ENCODE measurements at places on chromosomes 16 and 17.
A peak's percentile ranks its signal among the peaks of the same experiment; 100 is the strongest.

GRCh38 chr16:22192261-22193062 lies 13.6 kb upstream of the EEF2K start:
- DNase-seq, result peak; percentile 66

- peak; percentile 65 for DNase-seq
These were observed 34.7 kb downstream of the SBK1 start for GRCh38 chr16:28326881-28327610.

DNA sequence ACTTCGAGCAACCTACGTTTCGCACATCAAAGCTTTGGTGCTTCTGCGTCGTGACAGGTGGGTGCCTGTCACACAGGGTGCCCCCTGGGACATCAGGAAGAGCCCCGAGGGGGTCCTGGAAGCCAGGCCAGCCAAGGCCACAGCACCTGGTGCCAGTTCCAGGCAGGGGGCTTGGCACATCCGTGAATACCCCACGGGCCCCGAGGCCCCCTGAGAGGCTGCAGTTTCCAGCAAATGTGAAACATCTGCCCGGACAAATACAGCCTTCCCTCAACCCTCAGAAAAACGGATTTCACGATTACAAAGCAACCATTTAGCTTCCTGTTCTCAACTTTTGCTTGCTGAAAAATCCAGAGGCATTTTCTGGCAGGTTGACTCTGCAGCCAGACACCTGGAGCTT lies 109.3 kb upstream of the METRNL start:
- DNase-seq, result no peak

DNA sequence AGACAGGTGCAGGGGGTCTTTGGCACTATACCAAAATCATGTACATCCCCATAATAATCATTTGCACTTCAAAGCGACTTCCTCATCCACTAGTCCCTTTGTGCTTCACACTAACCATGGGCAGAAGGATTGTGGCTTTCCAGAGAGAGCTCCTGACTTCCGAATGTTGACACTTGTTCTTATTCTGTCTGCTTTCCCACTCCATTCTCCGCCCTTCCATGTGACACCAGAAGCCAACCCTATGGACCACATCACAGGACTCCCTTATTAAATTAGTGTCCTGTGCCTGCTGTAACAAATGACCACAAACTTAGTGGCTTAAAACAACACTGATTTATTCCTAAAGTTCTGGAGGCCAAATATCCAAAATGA lies 91.6 kb downstream of the CMC2 start:
- no peak for DNase-seq

DNA sequence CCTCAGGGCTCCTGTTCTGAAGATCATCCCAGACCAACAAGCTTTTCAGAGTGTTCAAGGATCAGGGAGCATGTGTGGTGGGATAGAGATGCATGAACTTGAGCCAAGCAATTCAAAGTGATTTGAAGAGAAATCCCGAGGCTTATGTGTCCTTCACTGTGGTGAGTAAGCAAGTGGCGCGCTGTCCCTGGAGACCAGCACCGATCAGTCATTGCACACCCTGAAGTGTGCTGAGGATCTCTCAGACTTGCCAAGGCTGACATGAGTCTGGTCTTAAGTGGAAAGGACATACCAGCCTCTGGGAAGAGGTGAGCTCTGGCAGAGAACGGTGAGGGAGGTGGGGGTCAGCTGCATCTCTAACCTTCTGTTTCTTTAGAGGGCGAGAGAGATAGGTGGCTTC lies 43.8 kb upstream of the CDH13 start:
- DNase-seq, result no peak

GRCh38 chr17:2926019-2926650 lies 129.9 kb downstream of the RAP1GAP2 start:
- DNase-seq, result no peak

DNA sequence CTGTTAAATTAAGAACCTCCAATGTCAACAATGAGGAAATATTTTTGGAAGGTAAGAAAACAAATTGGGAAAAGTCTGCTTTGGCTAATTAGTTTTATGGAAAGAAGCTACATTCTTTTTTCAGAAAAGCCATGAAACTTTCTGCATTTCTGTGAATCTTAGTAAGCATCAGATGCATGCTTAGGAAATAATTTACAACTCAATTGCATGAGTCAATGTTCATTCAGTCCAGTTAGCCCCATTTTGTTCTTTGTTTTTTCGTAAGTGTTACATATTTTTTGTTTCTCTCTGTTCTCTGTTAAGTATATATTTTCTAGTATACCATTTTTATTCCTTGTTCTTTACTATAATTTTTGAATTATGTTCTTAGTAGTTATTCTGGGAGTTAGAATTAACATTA lies 195.2 kb upstream of the KIF2B start:
- DNase-seq, result no peak

- no peak for DNase-seq
These were observed 63.3 kb downstream of the TUBD1 start for GRCh38 chr17:59829217-59830006.

DNA sequence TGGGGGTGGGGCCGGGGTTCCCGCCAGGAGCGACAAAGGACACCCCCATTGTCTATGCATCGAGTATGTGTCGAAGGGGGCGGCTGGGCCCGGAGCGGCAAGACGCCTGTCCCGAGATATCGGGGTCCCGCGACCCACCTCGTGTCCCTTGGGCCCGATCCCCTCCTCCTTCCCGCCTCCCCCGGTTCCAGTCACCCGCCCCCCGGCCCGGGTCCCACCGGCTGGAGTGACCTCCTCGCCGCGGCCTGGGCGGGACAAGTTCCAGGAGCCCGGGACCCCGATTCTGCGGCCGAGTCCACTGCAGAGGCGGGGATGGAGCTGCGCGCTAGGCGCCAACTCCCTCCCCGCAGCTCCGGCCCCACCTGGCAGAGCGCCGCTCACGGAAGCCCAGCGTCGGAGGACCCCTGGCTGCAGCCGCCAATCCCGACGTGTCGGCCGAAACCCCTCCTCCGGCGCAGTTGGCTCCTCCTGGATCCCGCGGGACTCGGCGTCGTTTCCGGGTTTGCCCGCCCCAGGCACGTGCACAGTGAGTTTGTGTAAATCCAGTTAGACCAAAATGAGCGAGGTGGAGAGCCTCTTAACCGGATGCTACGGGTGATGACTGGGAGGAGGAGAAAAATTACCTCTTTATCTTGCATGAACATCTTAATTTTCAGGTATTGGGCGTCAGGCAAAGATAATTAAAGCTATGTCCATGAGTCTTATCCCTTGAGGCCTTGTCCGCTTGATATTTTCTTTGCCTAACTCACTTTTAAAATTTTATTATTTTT lies at the start of gene NMRAL1:
Gene NMRAL1 (minus strand): TSS at position 434 of the 770 bp plus-strand sequence. CDS start 493 bp downstream, outside the sequence.
- DNase-seq, result peak; percentile 75

DNA sequence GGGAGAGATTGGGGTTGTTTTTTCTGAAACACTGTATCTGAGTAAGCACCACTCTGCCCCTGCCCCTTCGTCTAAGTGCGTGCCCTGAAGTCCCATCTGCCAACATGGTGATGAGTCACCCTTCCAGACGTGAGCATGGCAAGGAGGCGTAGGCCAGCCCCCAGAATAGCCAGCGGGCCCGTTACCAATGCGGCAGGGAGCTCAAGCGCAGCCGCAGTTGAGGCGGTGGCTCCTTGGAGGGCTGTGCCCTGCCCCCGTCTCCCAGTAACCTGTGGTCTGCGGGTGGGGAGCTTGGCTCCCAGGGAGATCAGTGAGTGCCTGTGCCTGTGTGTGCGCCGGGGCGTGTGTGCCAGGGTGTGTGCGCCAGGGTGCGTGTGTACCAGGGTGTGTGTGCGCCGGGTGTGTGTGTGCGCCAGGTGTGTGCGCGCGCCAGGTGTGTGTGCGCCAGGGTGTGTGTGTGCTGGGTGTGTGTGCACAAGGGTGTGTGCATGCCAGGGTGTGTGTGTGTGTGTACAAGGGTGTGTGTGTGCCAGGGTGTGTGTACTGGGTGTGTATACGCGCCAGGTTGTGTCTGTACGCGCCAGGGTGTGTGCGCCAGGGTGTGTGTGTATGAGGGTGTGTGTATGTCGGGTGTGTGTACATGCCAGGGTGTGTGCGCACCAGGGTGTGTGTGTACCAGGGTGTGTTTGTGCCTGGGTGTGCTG lies 98.6 kb upstream of the CHMP6 start:
- DNase-seq, result no peak

DNA sequence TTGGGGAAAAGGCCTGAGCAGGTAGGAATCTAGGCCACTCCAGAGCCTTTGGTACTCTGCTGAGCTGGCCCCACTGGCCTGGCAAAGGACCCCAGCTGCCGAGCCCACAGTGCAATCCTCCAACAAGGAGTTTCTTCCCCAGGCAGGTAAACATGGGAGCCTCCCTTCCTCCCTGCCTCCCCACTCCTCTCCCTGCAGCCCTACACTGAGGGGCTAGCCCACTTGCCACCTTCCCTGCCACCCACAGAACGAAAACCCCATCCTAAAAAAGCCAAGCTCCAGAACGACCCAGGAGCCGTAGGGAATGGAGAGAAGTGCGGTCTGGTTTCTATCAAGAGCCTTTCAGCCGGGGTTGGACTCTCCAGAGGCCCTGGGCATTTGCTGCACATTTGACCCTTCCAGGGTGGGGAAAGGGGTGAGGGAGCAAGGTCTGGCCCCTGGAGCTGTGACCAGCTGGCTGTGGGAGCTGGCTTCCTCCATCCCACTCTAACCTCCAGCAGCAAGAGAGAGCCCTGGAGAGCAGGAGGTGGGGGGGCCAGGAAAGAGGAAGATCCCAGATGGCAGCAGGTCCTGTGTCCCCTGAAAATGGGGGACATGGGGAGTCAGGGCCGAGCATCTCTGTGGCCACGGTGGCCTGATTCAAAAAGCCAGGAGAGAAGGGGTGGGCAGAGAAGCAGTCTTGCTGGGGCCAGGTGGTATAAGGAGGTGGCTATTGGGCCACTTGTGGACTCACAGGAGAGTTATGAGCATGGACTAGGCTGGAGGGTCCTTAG lies 1.3 kb downstream of the HID1 start:
- DNase-seq, result no peak

GRCh38 chr17:67376415-67376736 lies 705 bp upstream of the PITPNC1 start:
- DNase-seq, result no peak

DNA sequence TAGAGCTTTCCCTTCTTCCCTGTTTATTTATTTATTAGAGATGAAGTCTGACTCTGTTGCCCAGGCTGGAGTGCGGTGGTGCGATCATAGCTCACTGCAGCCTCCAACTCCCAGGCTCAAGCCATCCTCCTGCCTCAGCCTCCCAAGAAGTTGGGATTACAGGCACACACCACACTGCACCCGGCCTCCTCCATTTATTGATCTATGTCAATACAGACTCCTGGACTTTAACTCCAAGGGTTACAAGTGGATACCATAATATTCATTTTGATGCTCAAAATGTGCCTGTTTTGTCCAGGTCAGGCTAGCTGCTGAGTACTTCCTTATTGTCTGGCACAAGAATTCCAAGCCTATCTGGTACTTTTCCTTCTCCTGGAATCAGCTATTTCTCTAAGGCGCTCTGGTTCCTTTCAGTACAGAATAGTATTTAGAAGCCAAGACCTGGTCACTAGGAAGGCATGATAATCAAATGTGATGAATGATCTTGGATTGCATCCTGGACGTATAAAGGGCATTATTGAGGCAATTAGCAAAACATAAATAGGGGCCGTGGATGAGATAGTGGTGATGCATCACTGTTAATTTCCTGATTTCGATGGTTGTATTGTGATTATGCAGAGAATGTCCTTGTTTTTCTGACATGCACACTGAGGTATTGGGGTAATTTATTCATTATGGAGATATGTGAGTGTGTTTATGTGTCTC lies 21.7 kb downstream of the IL4R start:
- DNase-seq, result no peak

DNA sequence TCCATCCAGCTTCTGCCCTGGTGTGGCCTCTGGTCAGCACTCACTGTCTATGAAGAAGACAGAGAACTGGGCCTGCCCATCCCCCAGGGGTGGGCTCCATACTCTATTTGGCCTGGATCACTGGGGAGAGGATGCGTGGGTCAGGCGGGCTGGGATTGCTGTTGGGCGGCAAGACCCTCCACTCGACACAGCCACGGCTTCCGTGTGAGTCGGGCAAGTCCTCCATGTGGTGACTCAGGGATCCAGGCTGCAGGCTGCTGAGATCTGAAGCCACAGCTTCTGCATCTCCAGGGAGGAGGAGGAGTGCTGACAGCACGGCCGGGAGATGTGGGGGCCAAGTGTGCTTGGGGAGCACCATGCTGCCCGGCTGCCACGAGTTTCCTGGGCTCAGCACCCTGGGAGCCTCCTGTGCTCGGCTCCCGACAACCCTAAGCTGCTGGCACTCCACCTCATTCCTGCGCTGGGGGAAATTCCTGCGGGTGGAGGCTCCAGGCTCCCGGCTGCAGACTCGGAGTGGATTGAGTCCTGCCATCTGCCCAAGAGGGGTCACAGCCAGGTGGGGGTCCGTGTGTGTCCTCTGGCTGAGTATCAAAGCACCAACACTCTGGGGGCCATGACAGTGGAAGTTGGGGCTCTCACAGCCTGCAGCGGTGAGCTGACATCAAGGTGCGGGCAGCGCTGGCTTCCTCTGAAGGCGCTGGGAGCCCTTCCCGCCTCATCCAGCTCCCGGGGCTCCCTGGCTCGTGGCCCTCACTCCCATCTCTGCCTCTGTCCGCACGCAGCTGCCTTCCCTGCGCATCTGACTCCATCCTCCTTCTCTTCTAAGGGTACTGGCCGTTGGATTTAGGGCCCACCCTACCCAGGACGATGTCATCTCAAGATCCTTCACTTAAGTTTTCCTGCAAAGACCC lies 24.4 kb upstream of the CBFA2T3 start:
- no peak for DNase-seq

- DNase-seq, result no peak
These were observed 6.0 kb downstream of the SOX9 start for GRCh38 chr17:72126575-72127486.

DNA sequence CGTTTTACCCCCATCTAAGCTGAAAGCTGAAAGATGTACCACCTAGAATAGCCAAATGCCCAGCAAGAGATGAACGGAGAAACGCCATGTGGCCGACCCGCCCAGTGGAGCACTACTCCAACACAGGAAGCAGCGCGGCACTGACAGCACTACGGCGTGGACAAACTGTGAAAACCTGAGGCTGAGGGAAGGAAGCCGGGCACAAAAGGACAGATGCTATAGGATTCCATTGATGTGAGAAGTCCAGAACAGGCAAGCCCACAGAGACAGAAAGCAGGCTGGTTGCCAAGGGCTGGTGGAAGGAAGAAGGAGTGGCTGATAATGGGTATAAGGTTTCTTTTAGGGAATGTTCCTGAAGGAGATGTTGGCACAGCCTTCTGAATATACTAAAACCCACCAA lies 29.4 kb upstream of the SLC38A8 start:
- no peak for DNase-seq

DNA sequence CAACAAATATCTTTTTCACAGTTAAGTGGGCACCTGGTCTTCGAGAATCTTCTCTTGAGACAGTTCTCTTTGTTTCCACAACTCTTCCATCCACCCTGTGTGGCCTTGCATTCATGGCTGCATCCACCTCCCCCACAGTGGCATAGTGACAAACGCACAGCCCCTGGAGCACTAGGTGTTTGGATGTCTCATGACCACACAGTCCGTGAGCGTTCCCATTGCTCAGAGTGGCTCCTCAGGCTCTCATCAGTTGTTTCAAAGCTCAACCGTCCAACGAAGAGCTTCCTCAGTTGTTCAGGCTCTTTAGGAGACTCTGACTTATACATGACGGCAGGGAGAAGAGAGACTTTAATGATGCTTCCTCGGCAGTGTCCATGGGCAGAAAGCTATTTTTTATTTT lies 191.6 kb downstream of the CDRT15L2 start:
- no peak for DNase-seq

GRCh38 chr16:88936008-88936555 lies 40.9 kb downstream of the CBFA2T3 start:
- no peak for DNase-seq

GRCh38 chr17:76714822-76715495 lies 4.2 kb upstream of the MXRA7 start:
- DNase-seq, result peak; percentile 89

GRCh38 chr17:40124279-40125141 lies 2.7 kb downstream of the MSL1 start:
- no peak for DNase-seq

- no peak for DNase-seq
These were observed 67.3 kb downstream of the ZNF423 start for GRCh38 chr16:49788572-49788971.
